ELR (cell line): ENCODE measurements at places on chromosomes 6 and 20.

DNA sequence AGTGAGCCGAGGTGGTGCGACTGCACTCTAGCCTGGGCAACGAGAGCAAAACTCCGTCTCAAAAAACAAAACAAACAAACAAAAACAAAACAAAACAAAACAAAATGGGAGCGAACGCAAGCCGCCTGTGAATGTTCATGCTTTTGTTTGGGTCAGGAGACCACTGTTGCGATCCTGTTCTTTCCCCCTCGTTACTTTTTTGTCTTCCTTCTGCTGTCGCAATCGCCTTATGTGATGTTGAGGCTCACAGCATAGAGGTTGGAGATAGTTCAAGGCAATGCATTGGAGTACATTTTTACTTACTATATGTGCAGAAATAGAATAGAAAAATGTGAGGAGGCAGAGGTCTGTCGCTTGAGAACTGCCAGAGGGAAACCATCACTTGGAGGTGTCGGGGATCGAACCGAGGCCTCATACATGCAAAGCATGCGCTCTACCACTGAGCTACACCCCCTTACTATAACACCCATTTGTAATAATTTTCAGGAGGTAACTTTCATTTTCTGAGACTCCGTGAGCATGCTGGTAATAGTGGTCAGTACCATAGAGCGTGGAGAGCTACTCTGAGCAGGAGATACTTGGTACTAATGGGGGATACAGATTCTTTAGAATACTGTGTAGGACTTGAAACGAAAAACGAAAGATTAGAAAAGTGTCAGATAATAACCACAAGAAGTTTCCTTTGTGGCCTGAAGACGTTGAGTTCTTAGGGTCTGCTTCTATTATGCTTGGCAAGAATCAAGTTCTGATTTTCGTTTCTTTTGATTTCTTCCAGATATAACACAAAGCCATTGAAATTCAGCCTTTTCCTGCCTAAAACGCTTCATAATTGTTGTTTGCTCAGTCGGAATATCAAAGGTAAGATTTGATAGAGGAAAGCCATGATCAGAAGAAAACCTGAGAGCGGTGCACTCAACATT lies 121.1 kb downstream of the TRIM27 start:
- peak; percentile 90 for DNase-seq

GRCh38 chr6:42228305-42228704 lies 10.6 kb upstream of the MRPS10 start:
- DNase-seq = no peak

DNA sequence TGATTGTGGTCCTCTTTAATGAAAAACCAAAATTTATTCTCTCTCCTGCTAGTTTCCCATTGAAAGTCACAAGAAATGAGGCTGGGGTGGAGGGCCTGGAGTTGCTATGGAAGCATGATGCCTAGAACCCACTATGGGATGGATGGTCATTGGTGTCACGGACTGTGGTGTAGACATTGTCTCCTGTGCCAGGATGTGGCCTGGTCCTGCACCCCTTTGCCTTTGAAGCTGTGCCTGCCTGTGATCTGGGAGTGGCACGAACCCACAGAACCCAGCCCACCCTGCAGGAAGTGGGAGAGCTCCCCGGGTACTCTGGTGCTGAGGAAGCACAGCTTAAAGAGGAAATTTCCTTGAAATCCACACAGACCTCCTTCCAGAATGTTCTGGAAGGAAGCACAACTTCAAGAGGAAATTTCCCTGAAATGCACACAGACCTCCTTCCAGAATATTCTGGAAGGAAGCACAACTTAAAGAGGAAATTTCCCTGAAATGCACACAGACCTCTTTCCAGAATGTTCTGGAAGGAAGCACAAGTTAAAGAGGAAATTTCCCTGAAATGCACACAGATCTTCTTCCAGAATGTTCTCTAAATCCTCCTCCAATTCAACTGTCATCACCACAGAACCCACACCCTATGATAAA lies 105.6 kb downstream of the CDH26 start:
- DNase-seq = no peak

DNA sequence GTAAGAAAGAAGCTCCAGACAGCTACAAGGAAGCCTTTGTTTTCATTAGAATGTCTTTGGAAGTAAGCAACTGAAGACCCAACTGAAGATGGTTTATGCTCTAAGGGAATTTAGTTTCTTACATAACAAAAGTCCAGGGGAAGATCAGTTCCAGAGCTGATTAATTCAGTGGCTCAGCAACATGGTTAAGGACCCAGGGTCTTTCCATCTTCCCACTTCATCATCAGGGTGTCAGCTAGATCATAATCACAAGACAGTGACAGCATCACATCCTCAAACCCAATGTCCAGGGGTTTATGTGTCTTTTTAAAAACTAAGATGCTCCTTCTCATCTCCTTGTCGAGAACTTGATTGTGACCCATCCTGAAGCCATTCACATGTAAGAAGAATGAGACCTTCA lies 119.7 kb upstream of the PRDM1 start:
- no peak for DNase-seq

DNA sequence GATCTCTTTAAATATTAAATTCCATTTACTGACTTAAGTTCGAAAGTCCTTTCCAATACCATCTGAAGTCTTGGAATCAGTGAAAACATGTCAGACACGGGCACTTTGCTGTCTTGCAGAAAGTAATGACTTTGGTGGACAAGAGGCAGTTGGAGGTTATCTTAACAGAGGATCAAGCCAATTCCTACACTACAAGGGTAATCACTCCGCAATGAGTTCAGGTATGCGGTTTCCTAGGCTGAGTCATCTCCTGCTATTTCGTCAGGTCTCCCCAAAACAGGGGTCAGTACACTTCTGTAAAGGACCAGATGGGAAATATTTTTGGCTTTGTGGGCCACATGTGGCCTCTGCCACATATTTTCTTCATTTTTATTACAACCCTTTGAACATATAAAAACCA lies 656.6 kb downstream of the KIF16B start:
- DNase-seq = no peak

GRCh38 chr20:7346562-7346961 lies 579.1 kb downstream of the BMP2 start:
- peak; percentile 56 for DNase-seq

GRCh38 chr6:120278689-120279396 lies 929.3 kb upstream of the MAN1A1 start:
- no peak for DNase-seq

- no peak for DNase-seq
Measured at GRCh38 chr6:33243476-33243875, 28.2 kb downstream of the VPS52 start.

DNA sequence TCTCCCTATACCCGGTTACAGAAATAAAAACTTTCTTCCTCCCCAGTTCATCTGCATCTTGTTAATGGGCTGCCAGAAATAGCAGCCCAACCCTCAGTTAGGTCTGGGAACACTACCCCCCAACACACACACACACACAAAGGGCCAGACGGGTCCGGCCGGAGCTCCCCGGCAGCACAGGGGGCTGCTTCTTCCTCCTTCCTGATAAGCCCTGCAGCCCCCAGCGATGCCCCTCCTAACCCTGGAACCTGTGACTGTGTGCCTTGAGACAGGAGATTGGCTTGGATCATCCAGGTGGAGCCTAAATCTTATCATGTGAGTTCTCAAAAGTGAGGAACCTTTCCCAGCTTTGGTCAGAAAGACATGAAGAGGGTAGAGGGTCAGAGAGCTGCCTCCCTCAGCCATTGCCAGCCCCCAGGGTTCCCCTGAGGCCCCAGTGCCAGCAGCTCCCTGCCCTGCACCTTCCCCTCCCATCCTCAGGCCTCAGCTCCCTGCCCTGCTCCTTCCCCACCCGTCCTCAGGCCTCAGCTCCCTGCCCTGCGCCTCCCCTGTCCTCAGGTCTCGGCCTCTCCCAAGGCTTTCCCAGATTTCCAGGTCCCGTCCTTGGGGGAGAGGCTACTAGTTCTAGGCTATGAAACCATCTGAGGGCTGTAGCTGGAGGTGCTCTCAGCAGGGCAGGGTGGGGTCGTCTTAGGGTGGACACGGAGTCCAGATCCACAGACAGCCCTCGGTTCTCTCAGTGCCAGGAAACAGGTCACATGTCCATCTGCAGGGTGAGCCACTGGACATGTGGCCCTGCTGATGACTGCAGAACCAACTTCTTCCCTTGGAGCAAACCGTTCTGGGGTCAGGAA lies 34.5 kb upstream of the CST7 start:
- no peak for DNase-seq

GRCh38 chr6:16635810-16636602 lies 125.3 kb downstream of the ATXN1 start:
- DNase-seq = peak; percentile 80

DNA sequence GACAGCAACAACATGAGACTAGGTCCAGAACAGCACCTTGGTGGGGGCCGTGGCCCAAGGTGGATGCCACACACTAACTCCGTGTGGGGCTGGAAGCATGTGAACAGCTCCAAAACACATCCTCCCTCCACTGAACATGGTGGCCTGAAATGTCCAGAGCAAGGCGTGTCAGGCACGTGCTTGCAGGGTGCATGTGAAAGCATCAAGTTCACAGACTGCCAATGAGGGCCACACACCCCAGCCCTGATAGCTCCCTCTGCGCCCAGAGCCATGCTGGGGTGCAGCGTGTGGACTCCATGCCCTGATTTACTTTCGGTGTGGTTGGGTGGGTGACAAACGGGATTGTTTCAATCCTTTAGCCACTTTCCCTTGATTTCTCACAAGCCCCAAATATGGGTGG lies 20.1 kb upstream of the RPP40 start:
- no peak for DNase-seq

DNA sequence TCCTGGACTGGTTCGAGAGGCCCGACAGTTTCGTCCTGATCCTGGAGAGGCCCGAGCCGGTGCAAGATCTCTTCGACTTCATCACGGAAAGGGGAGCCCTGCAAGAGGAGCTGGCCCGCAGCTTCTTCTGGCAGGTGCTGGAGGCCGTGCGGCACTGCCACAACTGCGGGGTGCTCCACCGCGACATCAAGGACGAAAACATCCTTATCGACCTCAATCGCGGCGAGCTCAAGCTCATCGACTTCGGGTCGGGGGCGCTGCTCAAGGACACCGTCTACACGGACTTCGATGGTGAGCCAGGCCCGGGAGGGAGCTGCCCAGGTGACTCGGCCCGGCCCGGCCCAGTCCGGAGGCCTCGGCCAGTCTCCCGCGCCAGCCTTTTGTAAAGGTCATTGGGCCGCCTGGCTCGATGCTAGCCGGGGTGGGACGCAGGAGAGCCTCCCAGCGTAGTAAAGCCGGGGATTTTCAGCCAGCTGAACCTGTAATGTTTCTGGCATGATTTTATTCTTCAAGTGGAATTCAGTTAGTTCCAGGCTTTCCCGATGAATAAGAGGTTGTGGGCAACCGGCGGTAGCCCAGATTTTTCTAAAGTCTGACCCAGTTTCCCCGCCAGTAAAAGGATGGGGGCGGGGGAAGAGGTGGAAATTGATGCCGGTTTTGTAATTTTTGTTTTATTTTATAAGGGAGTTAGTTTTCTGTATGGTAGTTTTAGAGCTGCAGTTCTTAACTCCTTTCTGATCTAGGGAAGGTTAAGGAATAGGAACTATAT lies 1.4 kb downstream of the PIM1 start:
- DNase-seq = peak; percentile 71

DNA sequence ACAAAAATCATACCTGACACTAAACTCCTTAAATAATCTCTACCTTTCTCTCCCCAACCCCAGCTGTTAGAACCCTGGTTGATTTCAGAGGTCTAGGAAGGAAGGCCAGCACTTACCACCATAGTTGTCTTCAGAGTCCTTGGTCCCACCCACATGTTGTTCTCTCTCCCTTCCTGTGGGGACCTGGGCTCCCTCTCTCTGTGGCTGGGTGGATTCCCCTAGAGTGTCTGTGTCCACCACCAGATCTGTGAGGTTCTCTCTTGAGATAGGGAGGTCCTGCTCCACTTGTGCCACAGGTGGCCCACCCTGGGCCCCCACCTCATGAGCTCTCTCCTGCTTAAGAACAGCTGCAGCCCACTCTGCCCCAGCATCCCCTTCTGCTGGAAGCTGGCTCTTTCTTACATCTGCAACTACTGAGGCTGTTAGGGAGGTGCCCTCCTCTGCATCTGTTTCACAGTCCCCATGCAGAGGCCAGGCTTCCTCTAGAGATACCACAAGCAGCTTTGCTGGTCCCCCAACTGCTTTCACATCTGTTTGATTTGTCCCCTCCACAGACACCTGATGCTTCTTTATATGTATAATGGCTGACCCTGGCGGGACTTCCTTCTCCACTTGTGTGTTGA lies 5.2 kb downstream of the MDC1 start:
- no peak for DNase-seq

GRCh38 chr6:139600343-139600742 lies 225.9 kb upstream of the CITED2 start:
- no peak for DNase-seq

DNA sequence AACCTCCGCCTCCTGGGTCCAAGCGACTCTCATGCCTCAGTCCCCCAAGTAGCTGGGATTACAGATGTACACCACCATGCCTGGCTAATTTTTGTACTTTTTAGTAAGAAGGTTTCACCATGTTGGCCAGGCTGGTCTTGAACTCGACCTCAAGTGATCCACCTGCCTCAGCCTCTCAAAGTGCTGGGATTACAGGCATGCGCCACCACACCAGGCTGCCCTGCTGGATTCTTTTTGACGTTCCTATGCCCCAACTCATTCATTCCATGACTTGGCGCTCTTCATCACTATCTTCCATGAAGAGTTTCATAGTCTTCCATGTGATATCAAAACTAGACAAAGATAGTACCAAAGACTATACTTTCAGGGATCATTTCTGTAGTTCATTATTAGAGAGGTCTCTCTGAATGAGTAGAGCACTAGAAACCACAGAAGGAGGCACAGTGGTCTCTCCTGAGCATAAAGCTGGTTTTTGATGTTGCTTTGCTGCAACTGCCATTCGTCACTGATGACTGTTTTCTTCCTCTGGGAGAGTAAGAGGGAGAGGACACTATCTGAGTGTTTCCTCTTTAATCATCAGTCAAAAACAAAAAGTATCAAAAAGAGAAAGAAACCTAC lies 23.5 kb downstream of the DNAAF9 start:
- DNase-seq = no peak

DNA sequence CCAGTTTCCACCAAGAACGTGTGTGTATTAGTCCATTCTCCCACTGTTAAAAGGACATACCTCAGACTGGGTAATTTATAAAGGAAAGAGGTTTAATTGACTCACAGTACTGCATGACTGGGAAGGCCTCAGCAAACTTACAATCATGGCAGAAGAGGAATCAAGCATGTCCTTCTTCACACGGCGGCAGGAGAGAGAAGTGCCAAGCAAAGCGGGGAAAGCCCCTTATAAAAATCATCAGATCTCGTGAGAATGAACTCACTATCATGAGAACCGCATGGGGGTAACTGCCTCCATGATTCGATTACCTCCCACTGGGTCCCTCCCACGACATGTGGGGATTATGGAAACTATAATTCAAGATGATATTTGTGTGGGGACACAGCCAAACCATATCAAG lies 13.1 kb downstream of the C20orf203 start:
- DNase-seq = no peak

GRCh38 chr6:103504501-103505154 lies 1355.1 kb downstream of the HACE1 start:
- DNase-seq = no peak

DNA sequence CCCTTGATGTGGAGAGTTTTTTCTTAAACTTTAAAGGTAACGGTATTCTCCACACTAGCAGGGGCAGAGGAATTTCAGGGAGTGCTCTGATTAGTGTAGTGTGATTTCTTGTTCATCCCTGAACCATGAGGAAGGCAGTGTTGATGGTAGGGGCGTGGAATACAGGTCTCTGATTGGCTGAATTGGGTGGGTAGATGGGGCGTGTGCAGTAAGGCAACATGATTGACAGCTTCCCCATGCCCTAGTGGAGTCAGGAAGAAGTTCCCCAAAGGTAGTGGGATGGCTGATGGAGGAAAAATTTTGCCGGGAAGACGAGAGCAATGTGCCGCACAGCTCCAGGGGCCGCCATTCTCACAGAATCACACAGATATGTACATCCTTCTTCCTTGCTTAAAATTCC lies 97.4 kb upstream of the SALL4 start:
- DNase-seq = no peak

- no peak for DNase-seq
Measured at GRCh38 chr20:57922706-57923105, 212.9 kb upstream of the PMEPA1 start.
